ENCODE measurements at places on chromosomes 3 and 15. TPM values are rescaled to one million over a fixed set of nuclear protein-coding genes. Genes with fewer than 3 reads are reported as not detected.

The TCAIM gene
- total RNA-seq: 19.0 TPM

The SPTSSB gene
- 0.52 TPM for total RNA-seq

The GOLGA8S gene
- 0.05 TPM for total RNA-seq

The ITIH4 gene
- 4.5 TPM for total RNA-seq

The HDDC3 gene
- total RNA-seq: 18.7 TPM

The MED12L gene
- 1.7 TPM for total RNA-seq

The GOLGA8M gene
- 0.24 TPM for total RNA-seq

The IGDCC3 gene
- total RNA-seq: 1.4 TPM

All from thymus (tissue), 14 donors.